ENCODE measurements at places on chromosomes 5 and 9. TPM values are rescaled to one million over a fixed set of nuclear protein-coding genes. Genes with fewer than 3 reads are reported as not detected.

DNA sequence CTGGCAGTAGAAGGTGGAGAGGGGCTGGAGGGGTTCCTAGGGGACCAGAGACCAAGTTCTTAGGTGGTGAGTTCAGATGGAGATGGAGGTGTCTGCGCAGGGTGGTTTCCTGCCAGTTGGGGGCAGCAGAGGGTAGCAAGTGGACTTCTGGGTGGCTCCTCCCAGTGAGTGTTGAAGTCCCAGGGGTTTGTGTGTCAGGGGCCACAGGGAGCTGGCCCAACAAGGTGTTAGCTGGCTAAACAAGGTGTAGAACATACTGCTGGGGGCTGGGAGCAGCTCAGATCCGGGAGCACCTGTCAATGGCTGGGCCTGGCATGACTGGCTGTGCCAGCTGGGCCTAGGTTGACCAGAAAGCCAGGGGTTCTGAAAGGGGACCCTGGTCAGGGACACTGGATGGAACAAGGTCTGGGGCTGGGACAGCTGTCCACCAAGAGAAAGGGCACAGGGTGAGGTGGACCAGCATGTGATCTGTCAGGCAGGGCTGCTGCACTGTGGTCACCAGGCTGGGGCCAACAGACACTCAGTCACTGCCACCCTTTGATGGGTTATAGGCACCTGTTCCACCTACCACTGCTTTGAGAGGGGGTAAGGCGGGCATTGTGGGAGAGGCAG lies 35.6 kb downstream of the DAB2IP start:
- DNase-seq, result peak; percentile 84
- no peaks in the 10 kb centered on the region for H3K36me3 ChIP-seq
- peaks cover 12% of the 10 kb centered on the region for H3K27me3 ChIP-seq
- no peaks in the 10 kb centered on the region for H3K4me1 ChIP-seq

DNA sequence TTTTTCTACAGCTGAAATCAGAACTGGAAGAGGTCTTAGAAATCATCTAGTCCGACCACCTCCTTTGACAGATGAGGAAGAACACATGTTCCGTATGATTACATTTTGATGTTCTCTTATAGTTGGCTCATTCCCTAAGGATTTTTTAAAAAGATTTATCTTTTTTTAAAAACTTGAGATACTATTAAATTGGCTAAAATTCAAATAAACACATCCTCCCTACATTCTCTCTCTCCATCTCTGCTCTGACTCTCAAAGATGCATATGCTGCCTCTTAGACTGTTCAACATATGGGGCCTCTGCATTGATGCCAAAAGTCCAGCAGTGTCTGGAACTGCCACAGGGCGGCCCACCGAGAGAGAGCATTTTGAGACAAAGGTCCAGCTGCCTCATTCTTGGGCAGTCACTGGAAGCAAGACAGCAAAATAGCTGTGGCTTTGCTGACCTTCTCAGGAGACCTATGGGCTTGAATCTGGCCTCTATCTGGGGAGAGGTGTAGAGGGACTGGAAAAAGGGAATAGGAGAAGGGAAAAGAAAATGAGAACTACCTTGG lies 12.8 kb upstream of the TSSK1B start:
- DNase-seq, result no peak
- H3K4me3 ChIP-seq, result no peak overlapping the region
- H3K36me3 ChIP-seq, result no peaks in the 10 kb centered on the region
- peaks cover 41% of the 10 kb centered on the region for H3K27me3 ChIP-seq
- H3K4me1 ChIP-seq, result peaks cover 4% of the 10 kb centered on the region

- H3K27ac ChIP-seq, result no peak overlapping the region
- H3K36me3 ChIP-seq, result no peaks in the 10 kb centered on the region
- no peaks in the 10 kb centered on the region for H3K4me1 ChIP-seq
- no peak for DNase-seq
- no peak overlapping the region for H3K4me3 ChIP-seq
Measured at GRCh38 chr5:144368556-144368955, 197.9 kb downstream of the KCTD16 start.

DNA sequence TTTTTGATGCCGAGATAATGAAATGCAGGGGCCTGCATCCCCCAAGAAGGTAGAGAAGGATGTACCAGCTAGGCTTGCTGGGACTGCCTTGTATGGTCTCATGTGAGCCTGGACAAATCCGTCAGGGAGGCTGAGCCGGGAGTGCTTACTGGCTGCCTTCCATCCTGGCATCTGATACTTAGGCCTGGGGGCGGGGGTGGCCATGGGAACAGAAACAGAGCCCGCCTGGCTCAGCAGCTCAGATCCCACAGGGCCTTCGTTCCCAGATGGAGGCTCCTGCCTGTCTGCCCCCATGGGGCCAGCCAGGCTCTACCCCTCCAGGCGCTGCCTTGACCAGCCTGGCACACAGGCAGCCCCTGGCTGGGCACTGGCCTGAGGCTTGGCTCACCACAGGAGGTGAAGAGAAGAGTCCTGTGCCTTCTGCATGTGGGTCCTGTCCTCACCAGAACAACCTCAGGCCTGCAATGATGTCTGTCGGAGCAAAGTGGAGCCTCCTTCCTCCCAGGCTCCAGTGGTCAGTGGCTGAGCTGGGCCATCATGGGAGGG lies 10.5 kb upstream of the SPATA31E1 start:
- peaks cover 4% of the 10 kb centered on the region for H3K27me3 ChIP-seq
- H3K36me3 ChIP-seq, result no peaks in the 10 kb centered on the region
- no peak overlapping the region for H3K27ac ChIP-seq
- no peaks in the 10 kb centered on the region for H3K4me1 ChIP-seq
- DNase-seq, result no peak
- no peak overlapping the region for H3K4me3 ChIP-seq

DNA sequence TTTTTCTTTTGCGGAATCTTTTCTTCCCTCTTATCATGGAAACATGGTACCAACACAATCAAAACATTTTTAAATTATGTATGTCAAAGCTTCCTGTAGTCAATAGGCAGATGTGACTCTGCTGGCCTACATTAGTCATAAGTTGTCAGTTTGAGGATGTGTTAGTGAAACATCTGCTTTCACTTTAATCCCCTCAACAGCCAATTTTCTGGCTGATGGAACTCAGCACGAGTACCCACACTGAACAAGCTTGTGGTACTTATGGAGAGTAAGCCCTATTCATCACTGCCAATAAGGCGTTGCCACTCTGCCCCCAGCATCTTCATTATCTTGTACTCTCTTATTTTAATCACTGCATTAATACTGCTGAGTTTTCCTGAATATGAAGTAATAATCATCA lies 1034.4 kb downstream of the CDH9 start:
- no peak overlapping the region for H3K27ac ChIP-seq
- DNase-seq, result no peak
- H3K36me3 ChIP-seq, result no peaks in the 10 kb centered on the region
- H3K4me3 ChIP-seq, result no peak overlapping the region
- H3K4me1 ChIP-seq, result no peaks in the 10 kb centered on the region

DNA sequence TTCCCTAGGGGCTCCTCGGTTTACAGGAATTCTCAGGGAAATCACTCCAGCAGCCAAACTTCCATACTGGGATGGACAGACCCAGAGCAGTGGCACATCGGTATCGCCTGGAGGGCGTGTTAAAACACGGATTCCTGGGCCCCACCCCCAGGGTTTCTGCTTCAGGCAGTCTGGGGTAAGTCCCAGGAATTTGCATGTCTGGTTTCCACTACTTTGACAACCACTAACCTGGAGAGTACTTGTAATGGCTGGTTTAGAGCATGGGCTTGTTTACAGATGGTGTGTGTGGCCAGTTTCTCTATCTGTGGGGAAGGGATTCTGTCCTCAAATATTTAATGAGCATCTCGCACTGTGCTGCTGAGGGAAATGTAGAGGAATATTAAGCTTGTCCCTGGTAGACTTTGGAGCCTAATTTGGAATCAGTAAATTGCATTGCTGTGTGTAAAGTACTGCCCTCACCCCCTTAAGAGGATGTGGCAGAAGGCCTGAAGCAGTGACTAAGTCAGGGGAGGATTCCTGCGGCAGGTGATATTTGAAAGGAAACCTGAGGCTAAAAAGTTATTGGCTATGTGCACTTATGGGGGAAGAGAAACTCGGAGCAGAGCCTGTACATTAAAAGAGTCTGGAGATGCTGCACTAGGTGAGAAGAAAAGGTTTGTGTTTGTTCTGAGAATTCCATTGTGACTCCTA lies 18.6 kb upstream of the TJP2 start:
- H3K27me3 ChIP-seq, result no peaks in the 10 kb centered on the region
- no peaks in the 10 kb centered on the region for H3K4me1 ChIP-seq
- no peak overlapping the region for H3K27ac ChIP-seq
- no peaks in the 10 kb centered on the region for H3K36me3 ChIP-seq

GRCh38 chr9:79080536-79080935 lies 491.2 kb upstream of the TLE4 start:
- no peak overlapping the region for H3K27ac ChIP-seq
- no peaks in the 10 kb centered on the region for H3K27me3 ChIP-seq
- no peaks in the 10 kb centered on the region for H3K36me3 ChIP-seq
- H3K4me3 ChIP-seq, result no peak overlapping the region
- H3K4me1 ChIP-seq, result no peaks in the 10 kb centered on the region

GRCh38 chr5:135377751-135378680 lies 21.0 kb downstream of the MACROH2A1 start:
- DNase-seq, result no peak
- peaks cover 90% of the 10 kb centered on the region for H3K36me3 ChIP-seq
- peak overlapping the region; percentile 66 for H3K27ac ChIP-seq
- peaks cover 85% of the 10 kb centered on the region for H3K4me1 ChIP-seq
- H3K27me3 ChIP-seq, result no peaks in the 10 kb centered on the region

DNA sequence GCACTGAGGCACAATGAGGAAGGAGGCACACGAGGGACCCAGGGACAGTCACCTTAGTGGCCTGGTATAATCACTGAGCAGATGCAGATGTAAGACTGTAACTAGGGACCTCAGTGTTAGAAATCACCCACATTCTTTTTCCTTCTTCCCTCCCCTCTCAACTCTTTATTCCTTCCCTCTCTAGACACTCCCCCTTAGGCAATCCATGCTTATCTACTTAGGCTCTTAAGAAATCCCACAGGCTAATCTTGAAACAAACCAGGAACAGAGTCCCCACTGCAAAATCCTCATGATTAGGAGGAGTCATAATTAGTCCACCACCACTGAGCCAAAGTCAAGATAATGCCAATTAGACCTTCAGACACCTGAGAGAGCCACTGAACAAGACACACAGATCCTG lies 84.7 kb downstream of the ELAVL2 start:
- H3K4me1 ChIP-seq, result no peaks in the 10 kb centered on the region
- H3K27ac ChIP-seq, result no peak overlapping the region
- no peak for DNase-seq
- no peaks in the 10 kb centered on the region for H3K27me3 ChIP-seq
- no peak overlapping the region for H3K4me3 ChIP-seq
- H3K36me3 ChIP-seq, result no peaks in the 10 kb centered on the region

DNA sequence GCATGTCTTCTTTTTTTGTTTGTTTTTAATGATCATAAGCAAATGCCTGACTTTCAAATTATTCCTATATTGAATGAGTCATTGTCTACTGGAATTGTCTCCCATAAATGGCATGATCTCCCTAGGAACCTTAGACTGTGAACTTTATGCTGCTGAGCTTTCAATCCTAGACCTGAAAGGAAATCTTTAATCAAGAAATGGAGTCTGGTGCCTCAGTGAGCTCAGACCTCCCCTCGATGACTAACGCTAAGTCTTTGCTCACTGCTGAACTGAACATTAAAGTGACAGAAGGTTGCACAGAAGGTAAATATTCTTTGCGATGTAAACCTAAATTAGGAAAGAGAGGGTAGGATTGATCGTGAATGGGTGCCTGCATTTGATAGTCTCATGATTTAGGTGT lies 745.2 kb upstream of the WWC1 start:
- no peak overlapping the region for H3K4me3 ChIP-seq
- no peak overlapping the region for H3K27ac ChIP-seq
- no peaks in the 10 kb centered on the region for H3K36me3 ChIP-seq
- DNase-seq, result no peak

DNA sequence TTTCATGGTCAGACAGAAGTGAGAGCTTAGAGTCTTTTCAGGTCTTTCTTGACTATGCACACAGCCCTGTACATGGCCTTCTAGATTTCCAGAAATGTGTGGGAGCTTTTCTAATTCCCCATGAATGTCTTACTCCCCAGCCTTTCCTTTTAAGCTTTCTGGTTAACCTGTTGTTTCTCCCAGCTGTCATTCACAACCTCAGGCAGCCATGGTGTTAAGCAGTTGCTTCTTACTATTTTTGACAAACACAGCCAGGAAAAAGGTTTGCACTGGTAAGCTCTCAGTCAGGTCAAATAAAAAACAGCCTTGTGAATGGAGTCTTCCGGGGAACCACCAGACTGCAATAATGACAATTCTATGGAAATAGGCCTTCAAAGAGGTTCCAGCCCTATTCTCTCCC lies 84.9 kb downstream of the MTREX start:
- no peak overlapping the region for H3K4me3 ChIP-seq
- no peak overlapping the region for H3K27ac ChIP-seq
- H3K4me1 ChIP-seq, result peaks cover 5% of the 10 kb centered on the region
- peaks cover 65% of the 10 kb centered on the region for H3K36me3 ChIP-seq

DNA sequence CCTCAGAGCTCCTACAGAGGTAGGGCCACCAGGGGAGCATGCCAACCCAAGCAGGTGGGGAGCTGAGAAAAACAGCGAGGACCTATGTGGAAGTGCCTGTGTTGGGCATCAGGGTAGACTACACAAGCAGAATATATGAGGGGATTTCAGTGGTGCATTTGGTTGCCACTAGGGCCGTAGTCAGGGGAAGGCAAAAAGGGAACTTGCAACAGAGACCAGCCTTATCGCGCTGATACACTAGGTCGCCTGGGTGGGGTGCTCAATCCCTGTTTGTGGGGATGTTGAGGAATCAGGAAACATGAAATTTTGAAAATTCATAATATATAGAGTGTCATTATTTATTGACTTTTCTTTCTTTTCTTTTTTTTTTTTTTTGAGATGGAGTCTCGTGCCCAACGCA lies 370.9 kb upstream of the PRR16 start:
- H3K27ac ChIP-seq, result no peak overlapping the region
- peaks cover 4% of the 10 kb centered on the region for H3K4me1 ChIP-seq
- no peak overlapping the region for H3K4me3 ChIP-seq
- H3K36me3 ChIP-seq, result no peaks in the 10 kb centered on the region
- DNase-seq, result no peak

DNA sequence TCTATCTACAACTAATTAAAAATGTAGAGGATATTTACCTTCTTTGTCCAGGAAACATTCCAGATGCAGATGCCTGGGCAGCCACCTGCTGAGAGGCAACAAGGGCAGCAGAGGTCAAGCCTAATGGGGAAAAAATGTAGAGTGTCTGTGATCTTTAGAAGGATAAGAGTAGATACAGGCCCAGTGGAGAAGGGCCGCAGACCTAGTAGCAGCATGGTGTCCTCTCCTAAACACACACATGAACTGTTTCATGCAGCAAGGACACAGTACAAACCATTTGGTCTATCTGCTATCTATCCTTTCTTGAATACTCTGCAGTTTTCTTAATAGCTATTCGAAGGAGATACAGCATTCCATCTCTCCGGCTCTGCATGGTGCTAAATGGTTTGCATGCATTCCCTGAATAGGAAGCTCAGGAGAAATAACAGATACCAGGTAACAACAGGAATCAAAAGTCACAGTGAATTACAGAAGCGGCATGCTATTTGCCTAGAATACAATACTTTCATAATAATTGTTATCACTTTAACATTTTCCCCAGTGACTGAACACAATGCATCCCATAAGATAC lies 107.3 kb downstream of the ZNF608 start:
- H3K4me3 ChIP-seq, result no peak overlapping the region
- no peaks in the 10 kb centered on the region for H3K4me1 ChIP-seq

SLC2A6 gene
- total RNA-seq, result 14.1 TPM

ANKRD20A1 gene
- total RNA-seq, result 2.0 TPM

TRIM7 gene
- total RNA-seq, result 1.1 TPM

GARIN3 gene
- total RNA-seq, result not detected

PCDHB15 gene
- total RNA-seq, result not detected

GZMA gene
- 365 TPM for total RNA-seq

WNT8A gene
- not detected for total RNA-seq

All from activated CD8-positive, alpha-beta T cell treated with anti-CD3 and anti-CD28 coated beads, Interleukin-2, amount 10 ng/mL, durations not matched to agents 7 days and 5 days (primary cell).